Femur (tissue), 1 donor: ENCODE measurements at places on chromosomes 1 and 21.
A peak's percentile ranks its signal among the peaks of the same experiment; 100 is the strongest.

GRCh38 chr1:223301371-223301770 is 62.6 kb downstream of the SUSD4 start:
- DNase-seq: no peak

DNA sequence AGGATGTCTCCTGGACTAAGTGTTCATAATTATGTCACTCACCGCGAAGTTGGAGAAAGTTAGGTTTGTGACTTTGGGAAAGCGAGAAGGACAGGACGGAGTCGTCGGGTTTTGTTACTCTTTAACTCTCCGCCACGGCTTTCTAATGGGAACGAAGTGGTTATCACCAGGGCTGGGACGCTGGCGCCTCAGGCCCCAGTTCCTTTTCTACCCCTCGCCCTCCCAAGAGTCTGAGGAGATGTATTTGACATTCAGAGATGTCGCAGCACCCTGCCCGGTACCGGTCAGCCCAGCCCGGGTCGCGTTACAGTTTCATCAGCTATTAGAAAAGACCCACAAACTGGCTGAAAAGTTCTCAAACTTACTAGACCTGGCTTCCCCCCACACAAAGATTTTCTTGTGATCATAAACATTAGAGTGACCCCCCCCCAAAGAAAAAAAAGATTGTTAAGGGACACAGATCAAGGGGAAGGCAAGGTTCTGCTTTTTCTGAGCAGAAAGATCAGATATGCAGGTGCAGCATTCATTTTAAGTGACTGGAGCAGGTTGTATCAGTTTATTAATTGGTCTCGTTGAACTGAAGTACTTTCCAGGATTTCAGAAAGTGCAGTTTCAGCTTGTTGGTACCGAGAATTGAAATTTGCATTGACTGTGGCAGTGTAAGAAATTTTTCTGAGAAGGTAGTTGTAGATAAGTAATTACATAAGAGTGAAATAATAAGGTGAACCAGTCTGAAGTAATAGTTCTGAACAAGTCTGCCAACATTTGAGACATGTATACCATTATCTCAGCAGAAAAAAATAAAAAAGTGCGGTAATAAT is 859 bp upstream of the ZBTB18 start:
- DNase-seq: no peak

DNA sequence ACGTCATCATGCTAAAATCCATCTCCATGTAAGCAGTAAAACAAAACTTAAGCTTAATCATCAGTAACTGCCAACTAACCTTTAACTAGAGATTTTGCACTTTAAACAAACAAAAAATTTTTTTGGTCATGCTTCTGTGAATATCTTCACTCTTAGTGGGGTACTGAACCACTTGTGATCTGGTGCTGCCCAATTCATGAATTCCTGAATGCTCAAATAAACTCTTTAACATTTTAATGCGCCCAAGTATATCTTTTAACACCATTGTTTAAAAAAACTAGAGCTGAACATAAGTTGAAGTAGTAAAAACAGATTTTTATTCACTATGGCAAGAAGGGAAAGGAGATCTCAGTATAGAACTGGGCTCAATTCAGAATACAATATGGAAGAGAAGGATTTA is 196.9 kb upstream of the USP24 start:
- no peak for DNase-seq

DNA sequence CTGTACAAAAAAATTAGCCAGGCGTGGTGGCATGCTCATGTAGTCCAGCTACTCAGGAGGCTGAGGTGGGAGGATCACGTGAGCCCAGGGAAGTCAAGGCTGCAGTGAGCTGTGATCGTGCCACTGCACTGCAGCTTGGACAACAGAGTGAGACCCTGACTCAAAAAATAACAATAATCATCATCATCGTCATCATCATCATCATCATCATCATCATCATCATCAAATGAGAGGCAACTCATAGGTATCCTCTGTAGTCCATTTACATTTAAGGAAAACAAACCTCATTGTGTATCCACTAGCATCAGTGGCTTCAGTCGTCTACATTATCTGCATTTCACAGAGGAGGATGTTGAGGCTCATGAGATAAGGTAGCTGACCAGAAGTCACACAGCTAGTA is 68.8 kb upstream of the SELENON start:
- DNase-seq: no peak

- DNase-seq: peak; percentile 92
Observed at GRCh38 chr1:109112652-109113285, 1.1 kb upstream of the ELAPOR1 start.

GRCh38 chr1:151994956-151995355 is 1.3 kb upstream of the S100A10 start:
- DNase-seq: peak; percentile 48

DNA sequence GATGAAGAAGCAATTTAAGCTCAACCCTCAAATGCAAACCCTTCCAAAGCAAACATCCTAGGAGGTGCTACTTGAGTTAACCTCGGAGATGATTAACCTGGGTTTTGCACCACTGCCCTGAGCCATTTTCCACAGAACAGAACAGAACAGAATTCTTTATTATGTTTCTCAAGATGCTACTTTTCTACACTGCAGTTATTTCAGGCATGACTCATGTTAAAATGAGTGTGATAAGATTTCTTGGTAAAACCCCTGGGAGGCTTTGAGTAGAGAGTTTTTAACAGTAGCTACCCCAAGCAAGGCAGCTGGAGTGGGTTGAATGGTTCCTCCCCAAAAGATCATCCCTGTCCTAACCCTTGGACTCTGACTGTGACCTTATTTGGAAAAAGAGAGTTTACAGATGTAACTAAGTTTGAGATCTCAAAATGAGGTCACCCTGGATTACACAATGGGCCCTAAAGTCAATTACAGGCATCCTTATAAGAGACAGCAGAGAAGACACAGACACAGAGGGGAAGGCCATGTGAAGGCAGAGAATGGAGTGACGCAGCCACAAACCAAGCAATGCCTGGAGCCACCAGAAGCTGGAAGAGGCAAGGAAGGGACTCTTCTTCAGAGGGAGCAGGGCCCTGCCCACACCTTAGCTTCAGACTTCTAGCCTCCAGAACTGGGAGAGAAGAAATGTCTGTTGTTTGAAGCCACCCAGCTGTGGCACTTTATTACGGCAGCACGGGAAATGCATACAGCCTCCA is 153.4 kb downstream of the ETS2 start:
- DNase-seq: no peak

- DNase-seq: peak; percentile 21
Observed at GRCh38 chr1:39359028-39359570, 132.3 kb upstream of the BMP8A start.

DNA sequence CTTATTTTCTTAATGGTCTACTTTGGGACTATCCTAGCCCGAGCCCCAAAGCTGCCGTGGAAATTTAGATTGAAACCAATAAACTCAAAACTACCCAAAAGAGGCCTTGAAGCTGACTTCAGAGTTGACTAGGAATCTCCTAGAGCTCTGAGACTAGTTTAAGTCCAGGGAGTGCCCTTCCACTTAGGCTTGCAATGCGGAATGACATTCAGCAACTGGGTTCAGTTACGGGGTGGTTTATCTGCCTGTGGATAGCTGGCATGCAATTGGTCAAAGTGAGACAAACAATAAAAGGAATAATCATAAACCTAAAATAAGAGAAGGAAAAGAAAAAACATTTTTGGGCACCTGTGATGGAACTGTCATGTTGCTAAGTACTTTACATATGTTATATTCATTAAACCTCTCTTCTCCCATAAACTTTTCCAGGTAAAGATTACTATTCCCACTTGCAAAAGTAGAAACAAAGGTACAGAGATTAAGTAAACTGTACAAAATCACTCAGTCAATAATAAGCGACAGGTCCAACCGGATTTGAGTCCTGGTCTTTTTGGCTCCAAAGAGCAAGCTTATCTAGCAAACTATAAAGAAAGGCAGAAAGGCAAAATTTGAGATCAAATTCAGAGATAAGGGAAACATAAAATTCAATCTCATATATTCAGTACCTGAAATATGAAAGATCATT is 56.5 kb downstream of the GPATCH2 start:
- no peak for DNase-seq

- DNase-seq: no peak
Observed at GRCh38 chr1:248814351-248814750, 11.4 kb downstream of the SH3BP5L start.

DNA sequence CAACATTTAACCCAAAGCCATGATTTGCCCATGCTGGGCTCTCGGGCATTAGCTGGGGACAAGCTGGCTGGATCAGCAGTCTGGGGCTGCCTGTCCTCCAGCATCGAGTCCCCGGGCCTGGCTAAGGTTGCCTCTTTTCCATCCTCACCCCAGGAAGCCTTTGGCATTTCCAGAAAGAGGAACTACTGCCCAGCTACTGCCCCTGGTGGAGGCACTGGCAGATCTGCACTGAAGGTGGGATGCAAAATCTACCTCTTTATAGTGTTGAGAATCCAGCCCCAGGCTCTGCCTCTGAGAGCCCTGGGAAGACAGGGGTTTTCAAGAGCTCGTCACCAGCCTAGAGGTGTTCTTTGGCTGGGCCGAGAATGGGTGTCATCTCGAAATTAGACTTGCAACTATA is 635.9 kb downstream of the MATN1 start:
- no peak for DNase-seq

DNA sequence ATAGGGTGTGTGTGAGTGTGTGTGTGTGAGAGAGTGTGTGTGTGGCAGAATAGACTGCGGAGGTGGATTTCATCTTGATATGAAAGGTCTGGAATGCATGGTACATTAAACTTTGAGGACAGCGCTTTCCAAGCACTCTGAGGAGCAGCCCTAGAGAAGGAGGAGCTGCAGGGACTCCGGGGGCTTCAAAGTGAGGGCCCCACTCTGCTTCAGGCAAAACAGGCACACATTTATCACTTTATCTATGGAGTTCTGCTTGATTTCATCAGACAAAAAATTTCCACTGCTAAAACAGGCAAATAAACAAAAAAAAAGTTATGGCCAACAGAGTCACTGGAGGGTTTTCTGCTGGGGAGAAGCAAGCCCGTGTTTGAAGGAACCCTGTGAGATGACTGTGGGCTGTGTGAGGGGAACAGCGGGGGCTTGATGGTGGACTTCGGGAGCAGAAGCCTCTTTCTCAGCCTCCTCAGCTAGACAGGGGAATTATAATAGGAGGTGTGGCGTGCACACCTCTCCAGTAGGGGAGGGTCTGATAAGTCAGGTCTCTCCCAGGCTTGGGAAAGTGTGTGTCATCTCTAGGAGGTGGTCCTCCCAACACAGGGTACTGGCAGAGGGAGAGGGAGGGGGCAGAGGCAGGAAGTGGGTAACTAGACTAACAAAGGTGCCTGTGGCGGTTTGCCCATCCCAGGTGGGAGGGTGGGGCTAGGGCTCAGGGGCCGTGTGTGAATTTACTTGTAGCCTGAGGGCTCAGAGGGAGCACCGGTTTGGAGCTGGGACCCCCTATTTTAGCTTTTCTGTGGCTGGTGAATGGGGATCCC is 18.3 kb upstream of the HDAC1 start:
- no peak for DNase-seq

DNA sequence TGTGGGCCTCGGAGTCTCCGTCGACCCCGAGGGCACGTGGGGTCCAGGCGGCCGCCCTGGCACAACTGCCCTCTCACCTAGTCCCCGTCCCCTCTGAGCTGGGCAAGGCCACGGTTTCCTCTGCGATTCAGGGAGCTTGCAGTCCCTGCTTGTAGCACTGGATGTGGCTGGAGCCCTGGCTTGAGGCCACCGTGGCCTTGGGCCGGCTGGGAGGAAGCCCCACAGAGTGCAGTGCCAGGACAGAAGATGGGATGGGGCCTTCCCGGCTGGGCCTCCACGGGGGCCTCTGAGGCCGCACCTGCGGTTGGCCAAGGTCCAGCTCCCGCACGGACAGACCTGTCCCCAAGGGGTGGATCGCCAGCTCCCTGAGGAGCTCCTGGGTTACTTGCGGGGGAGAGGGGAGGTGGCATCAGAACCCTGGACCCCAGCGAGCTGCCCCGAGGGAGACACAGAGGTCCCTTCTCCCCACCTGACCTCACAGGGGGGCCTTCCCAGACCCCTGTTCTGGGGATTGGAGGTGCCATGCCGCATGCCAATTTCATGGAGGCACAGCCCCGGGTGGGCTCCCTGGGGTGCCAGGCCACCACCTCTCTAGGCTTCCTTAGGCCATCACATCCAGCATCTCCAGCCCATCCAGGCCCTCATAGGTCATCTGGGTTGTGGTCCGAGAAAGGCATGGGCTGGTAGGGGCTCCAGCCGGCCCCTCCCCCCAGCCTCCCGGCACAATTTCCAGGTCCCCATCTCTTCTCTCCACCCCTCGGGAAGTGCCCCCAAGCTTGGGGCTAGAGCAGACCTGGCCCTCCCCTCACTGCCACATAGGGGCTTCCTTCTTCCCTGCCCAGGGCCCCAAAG is 80.8 kb downstream of the MORN1 start:
- no peak for DNase-seq

DNA sequence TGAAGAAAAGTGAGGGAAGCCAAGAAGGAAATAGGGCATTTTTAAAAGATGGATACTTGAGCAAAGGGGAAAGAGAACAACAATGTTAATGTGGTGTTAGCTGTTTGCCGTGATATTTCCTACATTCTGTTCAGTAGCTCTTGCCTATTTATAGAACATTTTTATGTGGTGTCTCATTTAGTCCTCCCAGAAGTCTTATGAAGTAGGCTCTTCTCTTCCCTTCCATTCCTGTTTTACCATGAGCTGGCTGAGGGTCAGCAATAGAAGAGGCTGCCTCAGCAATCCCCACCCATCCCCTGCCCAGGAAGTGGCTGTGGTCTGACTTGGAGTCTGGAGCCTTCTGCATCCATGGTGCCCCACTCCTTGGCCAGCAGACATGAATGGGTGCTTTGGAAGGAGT is 60.1 kb downstream of the KIAA0040 start:
- DNase-seq: no peak

- DNase-seq: no peak
Observed at GRCh38 chr1:197972406-197972805, 55.2 kb downstream of the LHX9 start.
